ENCODE measurements at places on chromosomes 12 and 14.

DNA sequence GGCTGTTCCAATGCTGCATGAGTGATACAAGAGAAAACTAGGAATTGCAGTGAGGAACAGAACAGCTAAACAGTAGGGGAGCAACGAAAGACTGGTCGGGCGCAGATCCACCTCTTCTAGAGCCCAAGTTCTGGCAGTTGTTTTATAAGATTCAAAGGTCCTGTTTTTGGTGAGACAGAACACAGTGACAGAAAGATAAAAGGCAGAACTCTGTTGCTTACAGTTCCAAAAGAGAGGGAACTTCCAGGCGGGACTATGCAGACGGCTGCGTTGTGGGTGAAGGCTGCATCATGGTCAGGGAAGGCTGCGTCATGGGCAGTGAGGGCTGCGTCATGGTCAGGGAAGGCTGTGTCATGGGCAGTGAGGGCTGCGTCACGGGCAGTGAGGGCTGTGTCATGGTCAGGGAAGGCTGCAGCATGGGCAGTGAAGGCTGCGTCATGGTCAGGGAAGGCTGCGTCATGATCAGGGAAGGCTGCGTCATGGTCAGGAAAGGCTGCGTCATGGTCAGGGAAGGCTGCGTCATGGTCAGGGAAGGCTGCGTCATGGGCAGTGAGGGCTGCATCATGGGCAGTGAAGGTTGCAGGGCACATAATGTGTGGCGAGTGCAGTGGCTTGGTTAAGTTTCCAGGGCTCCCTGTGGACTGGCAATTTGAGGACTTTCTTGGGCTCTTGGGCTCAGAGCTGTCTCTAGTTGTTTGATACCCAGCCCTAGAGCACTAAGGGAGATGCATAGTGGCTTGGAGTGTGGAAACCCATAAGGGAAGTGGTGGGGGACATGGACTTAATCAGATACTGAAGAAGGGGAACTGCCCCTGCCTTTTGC lies 619.9 kb downstream of the AACS start:
- DNase-seq: no peak

- no peak for DNase-seq
Observed at GRCh38 chr14:53993920-53994607, 37.4 kb upstream of the BMP4 start.

GRCh38 chr12:120761519-120761934 lies 35.9 kb downstream of the ACADS start:
- DNase-seq: no peak

- no peak for DNase-seq
Observed at GRCh38 chr12:52207895-52208294, 16.1 kb upstream of the KRT80 start.

Data from neural crest cell (in vitro differentiated cells).